Memory B cell (primary cell): ENCODE measurements at places on chromosomes 16 and 17.

DNA sequence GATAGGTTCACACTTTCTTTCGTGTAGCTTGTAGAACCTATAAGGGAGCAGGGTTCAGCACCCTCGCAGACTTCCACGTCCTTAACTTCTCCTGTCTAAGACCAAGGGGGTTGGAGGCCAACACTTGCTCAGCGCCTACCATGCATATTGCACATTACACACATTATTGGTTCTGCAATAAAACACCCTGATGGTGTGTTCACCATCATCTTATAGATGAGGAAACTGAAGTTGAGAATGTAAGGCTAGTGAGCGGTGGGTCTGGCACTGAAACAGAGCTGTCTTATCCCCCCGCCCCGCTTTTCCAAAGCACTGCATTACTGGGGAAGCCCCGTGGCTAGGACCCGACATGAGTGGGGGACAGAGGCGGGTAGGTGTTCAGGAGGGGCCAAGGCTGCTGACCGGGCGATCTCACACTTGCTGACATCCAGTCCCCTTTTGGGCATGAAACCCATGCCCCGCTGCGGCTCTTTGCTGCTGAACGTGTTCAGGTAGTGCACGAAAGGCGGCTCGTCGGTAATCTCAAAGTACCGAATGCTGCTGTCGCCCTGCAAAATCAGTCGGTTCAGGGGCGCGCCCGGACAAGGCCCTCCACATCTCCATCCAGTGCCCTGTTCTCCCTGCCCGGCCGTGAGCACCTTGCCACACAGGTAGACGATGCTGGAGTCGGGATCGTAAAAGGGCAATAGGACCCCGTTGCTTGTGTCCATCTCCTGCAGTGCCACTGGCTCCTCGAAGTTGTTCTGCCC is 6.2 kb downstream of the CORO6 start:
- DNase-seq: no peak

- DNase-seq: no peak
These were observed 12.5 kb downstream of the ADCY9 start for GRCh38 chr16:4103745-4104144.

GRCh38 chr17:9110501-9110900 is 89.2 kb downstream of the NTN1 start:
- no peak for DNase-seq

DNA sequence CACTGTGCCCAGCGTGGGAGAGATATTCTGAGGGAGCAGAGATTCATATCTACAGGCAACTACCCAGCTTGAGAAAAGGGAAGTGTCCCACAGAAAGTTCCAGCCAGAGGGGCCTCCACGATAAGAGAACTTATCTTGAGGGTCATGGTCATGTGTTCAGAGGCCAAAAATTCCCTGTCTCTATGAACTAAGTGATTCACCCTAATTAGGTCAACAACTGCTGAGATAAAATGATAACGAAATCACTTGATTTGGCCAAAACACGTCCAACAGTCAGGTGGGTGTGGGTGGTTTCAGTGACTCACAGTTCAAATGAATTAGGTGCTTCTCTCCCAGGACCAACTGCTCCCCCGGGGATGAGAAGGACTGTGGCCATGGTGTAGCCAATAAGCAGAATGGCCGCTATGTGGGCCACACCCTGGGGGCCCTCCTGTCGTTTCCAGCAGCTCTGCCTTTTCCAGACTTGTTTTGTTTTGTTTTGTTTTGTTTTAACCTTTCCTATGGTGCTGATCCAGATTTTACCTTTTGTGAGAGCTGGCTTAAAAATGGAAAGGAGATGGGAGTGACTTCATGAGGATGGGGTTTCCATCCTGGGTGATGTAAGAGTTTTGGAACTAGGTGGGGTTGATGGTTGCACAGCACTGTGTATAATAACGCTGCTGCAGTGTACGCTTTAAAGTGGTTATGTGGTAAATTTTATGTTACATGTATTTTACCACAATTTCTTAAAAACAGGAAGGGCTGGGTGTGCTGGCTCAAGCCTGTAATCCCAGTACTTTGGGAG is 8.7 kb downstream of the DNAI2 start:
- DNase-seq: no peak

DNA sequence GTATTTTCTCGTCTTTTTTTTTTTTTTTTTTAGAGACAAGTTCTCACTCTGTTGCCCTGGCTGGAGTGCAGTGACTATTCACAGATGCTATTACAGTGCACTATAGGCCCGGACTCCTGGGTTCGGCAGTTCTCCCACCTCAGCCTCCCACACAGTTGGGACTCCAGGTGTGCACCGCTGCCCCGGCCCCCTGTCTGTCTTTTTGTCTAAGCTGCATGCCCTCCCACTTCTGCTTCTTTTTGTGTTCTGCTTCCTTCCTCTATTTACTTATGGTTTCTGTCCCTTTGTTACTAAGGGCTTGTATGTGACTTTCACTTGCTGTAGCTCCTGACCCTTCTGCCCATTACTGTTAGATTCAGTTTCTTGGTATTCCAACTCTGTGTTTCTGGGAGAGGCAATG is 20.5 kb downstream of the SLC7A6 start:
- peak; percentile 48 for DNase-seq

- DNase-seq: no peak
These were observed 275.2 kb downstream of the MAF start for GRCh38 chr16:79325226-79325945.
